Stimulated activated CD8-positive, alpha-beta memory T cell treated with anti-CD3 and anti-CD28 coated beads, Interleukin-4, amount 100 ng/mL, for 48 hours (primary cell): ENCODE measurements at places on chromosomes 11 and 22.

DNA sequence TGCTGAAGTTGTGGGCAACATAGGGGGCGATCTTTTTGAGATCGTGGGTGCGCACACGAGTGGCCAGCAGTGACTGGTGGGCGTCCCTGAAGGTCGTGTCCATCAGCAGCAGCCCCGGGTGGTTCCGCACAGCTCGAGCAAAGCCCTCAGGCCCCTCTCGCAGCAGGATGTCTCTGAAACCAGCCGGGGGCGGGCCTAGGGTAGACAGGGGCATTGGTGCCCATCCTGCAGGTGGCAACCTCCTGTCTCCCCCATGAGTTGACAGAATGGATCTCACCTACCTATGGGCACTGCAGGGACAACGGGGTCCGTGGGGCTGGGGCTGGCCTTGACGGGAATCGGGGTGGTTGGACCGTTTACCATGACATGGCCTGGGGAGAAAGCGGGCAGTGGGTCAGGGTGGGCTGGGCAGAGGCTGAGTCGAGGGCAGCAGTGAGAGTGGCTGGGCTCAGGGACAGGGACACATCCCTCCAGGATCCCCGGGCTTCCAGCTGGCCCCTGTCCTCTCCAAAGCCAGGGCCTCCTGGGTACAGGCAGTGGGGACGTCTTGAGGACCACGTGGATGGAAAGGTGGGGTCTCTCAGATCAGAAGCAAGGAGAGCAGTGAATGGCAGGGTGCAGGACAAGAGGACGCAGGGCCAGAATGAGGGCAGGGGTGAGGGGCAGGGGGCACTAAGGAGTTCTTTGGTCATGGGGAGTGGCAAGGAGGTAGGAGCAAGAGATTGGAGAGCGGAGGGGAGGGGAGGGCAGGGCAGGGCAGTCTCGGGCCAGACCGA is 4.2 kb upstream of the LRFN4 start:
- no peak for DNase-seq

DNA sequence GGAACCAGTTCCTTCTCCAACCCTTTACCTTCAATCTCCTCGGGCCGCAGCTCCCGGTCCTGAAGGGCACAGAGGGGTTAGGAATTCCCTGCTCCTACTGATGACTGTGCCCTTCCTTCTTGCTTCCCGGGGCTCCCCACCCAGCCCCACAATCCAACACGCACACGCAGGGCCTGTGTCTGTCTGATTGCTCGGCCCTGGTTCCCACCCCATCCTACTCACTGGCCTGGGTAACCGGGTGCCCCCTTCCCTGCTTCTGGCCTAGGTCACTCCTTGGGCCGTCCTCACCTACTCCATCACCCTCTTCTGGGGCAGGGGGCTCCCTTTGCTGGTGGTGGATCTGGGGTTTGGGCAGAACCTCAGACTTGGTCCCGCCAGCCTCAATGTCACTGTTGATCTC is 1.3 kb downstream of the CABP2 start:
- no peak for DNase-seq

GRCh38 chr11:76803811-76804600 is 20.9 kb downstream of the TSKU start:
- peak; percentile 86 for DNase-seq

DNA sequence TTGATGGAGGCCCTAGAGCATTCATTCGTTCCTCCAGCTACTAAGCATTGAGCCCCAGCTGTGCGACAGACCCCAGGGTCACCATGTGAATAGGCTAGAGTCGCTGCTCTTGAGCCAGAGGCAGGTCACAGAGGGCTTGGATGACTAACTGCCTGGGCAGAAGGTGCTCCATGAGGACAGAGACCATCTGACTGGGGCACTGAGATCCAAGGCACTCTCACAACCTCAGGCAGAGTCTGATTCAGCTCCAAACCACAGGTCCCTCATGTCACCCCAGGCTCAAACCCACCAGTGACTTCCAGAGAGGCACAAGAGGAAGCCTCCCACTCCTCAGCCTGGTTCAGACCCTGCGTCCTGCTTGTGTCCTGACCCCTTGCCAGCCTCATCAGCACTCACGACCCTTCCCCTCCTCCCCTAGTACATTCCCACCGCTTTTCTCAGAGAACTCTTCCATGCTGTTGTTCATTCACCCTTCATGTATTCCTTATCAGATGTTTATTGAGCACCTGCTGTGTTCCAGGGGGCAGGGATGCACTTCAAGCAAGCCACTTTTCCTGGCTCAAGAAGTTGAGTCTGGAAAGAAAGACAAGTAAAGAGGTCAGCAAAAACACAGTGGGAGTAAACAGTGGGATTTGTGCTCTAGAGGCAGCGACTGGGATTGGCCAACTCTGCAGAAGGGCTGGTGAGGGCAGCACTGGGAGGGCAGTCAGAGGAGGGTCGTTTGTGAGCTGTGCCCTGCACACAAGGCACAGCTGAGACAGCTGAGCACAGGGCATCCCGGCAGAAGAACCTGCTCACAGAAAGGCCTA is 9.3 kb downstream of the OAF start:
- DNase-seq = no peak

GRCh38 chr11:67053896-67054329 is 2.7 kb upstream of the RHOD start:
- DNase-seq = peak; percentile 69

- no peak for DNase-seq
Observed at GRCh38 chr11:22807855-22808570, 21.6 kb downstream of the SVIP start.

DNA sequence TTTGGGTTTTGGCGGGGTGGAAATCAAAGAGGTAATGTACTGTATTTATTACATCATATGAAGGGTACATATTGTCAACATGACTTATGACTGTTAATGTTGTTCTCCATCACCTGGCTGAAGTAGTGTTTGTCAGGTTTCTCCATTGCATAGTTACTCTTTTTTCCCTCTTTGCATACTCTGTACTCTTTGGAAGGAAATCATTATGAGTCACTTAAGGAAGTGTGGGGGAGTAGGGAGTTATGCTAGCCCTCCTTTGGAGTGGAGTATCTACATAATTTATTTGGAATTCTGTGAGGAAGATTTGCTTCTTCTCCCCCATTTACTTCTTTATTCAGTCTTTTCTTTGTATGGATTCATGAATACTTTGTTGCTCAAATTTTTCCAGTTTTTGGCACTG is 3.6 kb upstream of the PGR start:
- DNase-seq = no peak

- no peak for DNase-seq
Observed at GRCh38 chr11:107801641-107802040, 56.9 kb downstream of the SLC35F2 start.

GRCh38 chr11:129576652-129577051 is 201.0 kb downstream of the BARX2 start:
- no peak for DNase-seq

GRCh38 chr11:78310500-78310909 is 107.1 kb downstream of the GAB2 start:
- no peak for DNase-seq

GRCh38 chr22:17217179-17217578 is 2.1 kb downstream of the ADA2 start:
- no peak for DNase-seq

GRCh38 chr11:73893041-73893440 is 16.2 kb downstream of the PAAF1 start:
- DNase-seq = no peak

DNA sequence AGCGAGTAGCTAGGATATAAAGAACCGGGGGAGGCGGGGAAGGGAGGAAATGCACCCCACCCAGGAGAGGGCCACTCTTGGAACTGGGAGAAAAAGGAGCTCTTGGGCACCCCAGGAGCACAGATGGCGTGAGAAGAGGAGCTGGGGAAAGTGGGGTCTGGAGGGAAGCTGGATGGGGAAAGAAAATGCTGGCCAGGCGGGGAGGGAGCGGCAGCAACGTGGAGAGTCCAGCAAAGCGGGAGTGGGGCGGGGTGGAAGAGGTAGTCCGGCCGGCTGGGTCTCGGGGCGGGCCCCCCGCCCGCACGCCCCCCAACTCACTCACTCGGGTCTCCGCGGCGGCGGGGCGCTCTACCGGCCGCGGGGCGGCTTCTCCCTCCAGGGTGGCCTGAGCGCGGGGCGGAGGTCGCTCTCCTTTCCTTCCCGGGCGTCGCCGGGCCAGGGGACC is 522 bp downstream of the TOB2 start:
- DNase-seq = peak; percentile 47

DNA sequence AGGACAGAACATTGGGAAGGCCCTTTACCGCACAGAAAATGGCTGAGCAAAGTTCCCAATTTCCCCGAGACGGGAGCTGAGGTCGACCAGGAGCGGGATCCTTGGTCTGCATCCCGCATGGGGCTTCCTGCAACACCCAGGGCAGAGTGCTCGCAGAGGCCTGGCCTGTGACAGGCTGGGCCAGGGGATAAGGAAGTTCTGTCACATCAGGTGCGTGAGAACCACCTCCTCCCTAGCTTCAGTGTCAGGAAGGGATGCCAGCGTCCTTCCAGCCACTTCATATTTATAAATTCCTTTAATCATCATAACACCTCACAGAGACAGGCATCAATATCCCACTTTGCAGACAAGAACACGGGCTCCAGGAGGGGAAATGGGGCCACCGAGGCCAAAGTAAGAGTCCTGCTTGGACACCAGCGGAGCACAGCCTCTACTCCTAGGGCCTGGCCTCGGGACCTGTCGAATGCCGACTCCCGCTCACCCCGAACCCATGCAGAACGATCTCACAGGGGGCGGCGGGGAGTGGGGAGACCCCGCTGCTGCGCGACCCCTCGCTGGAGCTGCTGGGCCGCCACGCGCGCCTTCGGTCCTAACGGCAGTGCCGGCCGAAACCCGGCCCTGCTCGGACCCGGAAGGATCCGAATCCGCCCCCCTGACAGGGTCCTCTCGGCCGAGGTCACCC is 532 bp downstream of the BET1L start:
- peak; percentile 39 for DNase-seq

DNA sequence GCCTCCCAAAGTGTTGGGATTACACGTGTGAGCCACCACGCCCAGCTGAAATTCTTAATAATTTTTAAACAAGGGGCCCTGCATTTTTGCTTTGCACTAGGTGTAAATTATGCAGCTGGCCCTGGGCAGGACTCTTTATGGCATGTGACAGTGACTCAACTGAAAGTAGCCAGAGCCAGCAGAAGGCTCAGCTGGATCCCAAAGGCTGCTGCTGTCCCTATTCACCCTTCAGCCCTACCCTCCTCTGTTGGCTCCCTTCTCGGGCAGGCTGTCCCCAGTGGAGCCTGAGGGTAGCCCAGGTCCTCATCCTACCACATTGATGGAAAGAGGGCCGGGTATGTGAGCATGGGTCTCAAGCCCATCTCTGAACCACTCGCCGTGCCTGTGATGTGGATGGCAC is 45.6 kb downstream of the CD82 start:
- DNase-seq = no peak

DNA sequence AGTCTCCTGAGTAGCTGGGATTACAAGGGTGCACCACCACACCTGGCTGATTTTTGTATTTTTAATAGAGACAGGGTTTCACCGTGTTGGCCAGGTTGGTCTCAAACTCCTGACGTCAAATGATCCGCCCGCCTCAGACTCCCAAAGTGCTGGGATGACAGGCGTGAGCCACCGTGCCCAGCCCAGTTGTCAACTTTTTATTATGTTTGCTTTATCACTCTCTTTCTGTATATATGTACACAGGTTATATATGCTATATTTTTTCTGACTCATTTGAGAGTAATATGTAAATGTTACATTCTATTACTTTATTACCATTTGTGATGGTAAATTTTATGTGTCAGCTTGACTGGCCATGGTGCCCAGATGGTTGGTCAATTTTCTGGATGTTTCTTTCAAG is 18.9 kb upstream of the DNAJB13 start:
- DNase-seq = no peak

DNA sequence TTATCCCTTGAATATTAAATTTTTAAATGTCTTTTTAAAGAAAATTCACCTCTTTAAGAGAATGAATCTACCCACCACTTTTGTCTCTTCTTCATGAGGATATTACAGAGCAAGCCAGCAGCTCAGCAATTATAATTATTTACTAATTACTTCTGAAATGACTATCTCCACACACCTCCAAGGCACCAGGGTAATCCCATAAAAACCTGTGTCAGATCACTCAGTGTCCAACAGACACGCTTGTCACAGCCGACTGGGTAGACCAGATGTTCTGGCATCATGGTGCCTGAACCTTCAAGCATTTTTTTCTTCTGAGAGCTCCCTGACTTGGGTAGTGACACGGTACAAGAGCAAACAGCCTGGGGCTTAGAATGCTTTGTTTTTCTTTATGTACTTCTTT is 61.4 kb downstream of the EFCAB6 start:
- no peak for DNase-seq

- peak; percentile 68 for DNase-seq
Observed at GRCh38 chr22:31829505-31829904, 75.7 kb downstream of the DEPDC5 start.

DNA sequence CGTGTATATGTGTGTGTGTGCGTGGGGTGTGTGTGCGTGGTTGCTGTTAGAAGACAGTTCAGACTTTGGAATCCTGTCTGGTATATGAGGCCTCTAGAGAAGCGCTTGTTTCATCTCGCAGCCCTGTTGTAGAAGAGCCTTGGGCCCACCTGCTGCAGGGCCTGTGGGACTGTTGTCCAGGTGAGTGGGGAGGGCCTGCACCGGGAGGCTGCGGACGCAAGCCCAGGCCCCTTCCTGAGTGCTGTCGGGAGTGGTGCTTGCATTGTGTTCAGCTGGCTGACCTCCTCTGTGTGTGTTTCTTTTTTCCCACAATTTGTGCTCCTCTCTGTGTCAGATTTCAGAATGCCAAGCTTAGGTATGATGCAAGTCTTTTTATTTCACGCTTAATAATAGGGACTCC is 128.4 kb downstream of the TBC1D22A start:
- DNase-seq = no peak

- DNase-seq = no peak
Observed at GRCh38 chr11:74267014-74267413, 44.4 kb downstream of the P4HA3 start.

DNA sequence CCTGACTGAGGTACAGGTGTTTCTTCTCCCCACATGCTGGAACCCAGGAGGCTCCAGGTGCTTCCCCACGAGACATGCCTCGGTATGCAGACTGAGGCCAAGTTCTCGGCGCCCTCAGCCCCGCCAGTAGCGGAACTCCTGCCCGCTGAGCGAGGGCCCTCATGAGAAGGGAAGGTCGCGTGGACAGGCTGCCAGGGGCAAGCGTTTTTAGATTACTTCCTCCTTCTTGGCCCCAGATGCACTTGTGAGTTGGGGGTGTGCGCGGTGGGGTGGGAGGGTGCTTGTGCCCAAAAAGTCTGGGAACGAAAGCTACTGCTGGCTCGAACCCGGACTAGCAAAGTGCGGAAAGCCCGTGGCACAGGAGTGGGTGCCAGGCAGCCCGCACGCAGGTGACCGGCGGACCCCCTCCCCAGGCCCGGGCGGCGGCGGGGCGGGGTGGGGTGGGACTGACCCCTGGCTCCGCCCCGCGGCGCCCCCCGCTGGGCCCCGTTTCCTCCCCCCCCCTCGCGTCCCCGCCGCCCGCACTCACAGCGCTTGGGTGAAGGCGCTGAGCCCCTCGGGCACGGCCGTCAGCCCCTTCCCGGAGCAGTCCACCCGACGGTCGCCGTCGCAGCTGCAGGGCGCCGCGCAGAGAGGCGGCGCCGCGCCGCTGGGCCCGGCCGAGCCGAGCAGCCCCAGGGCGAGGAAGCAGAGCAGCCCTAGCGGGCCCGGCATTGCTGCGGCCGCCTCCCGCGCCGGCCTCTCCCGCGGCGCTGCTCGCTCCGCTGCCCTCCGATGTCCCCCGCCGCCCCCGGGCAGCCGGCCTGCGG is 797 bp downstream of the LGR4 start:
- peak; percentile 29 for DNase-seq

GRCh38 chr11:36121054-36121453 is 168.2 kb downstream of the COMMD9 start:
- no peak for DNase-seq
